ENCODE measurements at places on chromosomes 3 and 15.

DNA sequence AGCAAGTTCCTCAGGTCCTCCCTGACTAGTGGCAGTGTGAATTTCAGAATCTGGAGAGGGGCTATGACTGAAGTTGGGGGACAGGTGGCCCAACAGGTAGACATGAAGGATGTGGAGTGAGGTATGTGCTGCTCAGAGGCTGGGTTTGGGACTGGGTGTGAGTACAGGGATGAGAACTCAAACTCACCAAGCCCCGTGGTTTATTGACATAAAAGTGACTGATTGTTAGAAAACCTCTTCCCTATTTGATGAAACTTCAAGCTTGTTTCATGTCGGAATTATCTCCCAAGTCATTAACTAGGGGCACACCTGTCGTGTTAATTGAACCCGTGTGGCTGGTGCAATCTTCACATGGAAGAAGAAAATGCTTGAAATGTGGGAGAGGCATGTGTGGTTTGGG lies 27.1 kb downstream of the FGD5 start:
- DNase-seq: no peak

GRCh38 chr3:178259703-178260102 lies 276.5 kb upstream of the KCNMB2 start:
- no peak for DNase-seq

- no peak for DNase-seq
Measured at GRCh38 chr15:42707068-42707467, 29.9 kb downstream of the CDAN1 start.

DNA sequence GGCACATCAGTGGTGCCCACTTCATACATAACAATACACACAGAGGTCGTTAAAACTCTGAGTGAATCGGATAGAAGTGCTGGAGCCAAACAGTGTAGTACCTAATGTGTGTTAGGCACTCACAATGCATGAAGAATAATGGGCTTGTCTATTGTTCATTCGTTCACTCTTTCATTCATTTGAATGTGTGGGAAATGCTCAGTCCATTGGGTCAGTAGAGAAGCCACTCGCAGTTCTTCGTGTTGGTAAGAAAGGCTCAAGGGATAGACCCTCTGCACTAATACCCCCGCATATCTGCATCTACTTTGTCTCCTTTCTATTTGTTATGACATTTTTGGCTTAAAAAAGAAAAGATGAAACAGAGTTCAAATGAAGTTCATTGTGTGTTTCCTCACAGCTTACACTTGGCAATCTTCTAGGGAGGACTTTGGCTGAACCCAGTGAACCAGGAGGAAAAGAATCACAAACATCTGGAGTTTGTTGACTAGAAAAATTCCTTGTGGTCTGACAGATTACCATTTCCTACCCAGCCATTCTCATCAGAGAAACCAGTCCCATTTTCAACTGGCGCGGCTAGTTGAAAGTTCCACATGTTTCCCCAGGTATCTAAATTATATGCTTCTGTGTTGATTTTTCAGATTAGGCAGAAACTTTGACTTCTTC lies 32.8 kb upstream of the MFSD1 start:
- DNase-seq: no peak

All from activated naive CD8-positive, alpha-beta T cell treated with anti-CD3 and anti-CD28 coated beads, Interleukin-2, amount 10 ng/mL, durations not matched to agents 7 days and 5 days (primary cell).